ENCODE measurements at places on chromosomes 2 and 18. TPM values are rescaled to one million over a fixed set of nuclear protein-coding genes. Genes with fewer than 3 reads are reported as not detected.

DNA sequence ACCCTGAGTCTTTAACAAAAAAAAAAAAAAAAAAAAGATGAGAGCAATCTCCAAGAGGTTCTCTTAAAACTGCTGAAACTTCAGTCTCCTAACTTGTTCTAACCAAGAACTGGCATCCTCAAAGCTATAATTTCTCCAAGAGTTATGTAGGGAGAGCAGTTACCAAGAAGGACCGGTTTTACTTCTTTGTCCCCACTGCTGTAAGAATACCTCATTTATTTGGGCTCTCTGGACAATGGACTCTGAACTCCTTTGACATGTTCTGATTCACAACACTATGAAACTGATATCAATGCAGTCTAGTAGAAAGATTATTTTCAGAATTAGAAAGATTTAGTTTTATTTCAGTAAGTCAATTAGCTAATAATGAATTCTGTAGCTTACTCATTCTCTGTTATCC, 84.5 kb upstream of the DTNB start:
- H3K4me1 ChIP-seq: no peaks in the 10 kb centered on the region
- H3K27ac ChIP-seq: no peak overlapping the region
- H3K27me3 ChIP-seq: no peaks in the 10 kb centered on the region
- peak; percentile 25 for DNase-seq
- peaks cover 30% of the 10 kb centered on the region for H3K36me3 ChIP-seq

The SIGLEC15 gene
- 4.8 TPM for total RNA-seq

The PIEZO2 gene
- not detected for total RNA-seq

- DNase-seq: peak; percentile 55
- H3K27me3 ChIP-seq: peaks cover 36% of the 10 kb centered on the region
- H3K36me3 ChIP-seq: no peaks in the 10 kb centered on the region
- peak overlapping the region; percentile 66 for H3K4me3 ChIP-seq
- H3K27ac ChIP-seq: no peak overlapping the region
Observed at GRCh38 chr2:229714736-229715541, 584 bp upstream of the DNER start.

The CROCC2 gene
- total RNA-seq: not detected

- no peak overlapping the region for H3K27ac ChIP-seq
- no peak for DNase-seq
- H3K4me3 ChIP-seq: no peak overlapping the region
- no peaks in the 10 kb centered on the region for H3K36me3 ChIP-seq
- no peaks in the 10 kb centered on the region for H3K27me3 ChIP-seq
Observed at GRCh38 chr2:62464221-62465007, 41.6 kb downstream of the TMEM17 start.

DNA sequence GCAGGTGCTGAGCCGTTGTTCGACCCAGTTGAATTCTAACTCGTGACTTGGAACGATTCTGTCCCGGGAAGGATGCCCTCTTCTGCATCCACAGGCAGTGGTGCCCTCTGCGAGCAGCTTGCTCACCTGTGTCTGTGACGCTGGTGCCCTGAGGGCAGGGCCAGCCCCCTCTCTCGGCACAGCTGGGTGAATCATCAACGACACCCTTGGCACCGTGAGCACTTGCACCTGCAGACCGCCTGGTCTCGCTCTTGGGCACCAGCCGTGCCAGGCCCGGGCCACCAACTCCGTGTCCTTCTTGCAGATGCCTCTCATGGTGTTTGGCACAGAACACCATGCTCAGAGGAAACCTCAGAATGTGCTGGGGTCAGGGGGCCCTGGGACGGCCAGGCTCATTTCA, 75.0 kb downstream of the SLC66A2 start:
- no peak overlapping the region for H3K4me3 ChIP-seq
- no peaks in the 10 kb centered on the region for H3K36me3 ChIP-seq
- no peaks in the 10 kb centered on the region for H3K27me3 ChIP-seq
- peak; percentile 52 for DNase-seq

- H3K4me3 ChIP-seq: no peak overlapping the region
- DNase-seq: no peak
- no peaks in the 10 kb centered on the region for H3K27me3 ChIP-seq
- no peak overlapping the region for H3K27ac ChIP-seq
Observed at GRCh38 chr2:113847144-113847543, 42.7 kb upstream of the ACTR3 start.

The TCF4 gene
- total RNA-seq: 13.9 TPM

DNA sequence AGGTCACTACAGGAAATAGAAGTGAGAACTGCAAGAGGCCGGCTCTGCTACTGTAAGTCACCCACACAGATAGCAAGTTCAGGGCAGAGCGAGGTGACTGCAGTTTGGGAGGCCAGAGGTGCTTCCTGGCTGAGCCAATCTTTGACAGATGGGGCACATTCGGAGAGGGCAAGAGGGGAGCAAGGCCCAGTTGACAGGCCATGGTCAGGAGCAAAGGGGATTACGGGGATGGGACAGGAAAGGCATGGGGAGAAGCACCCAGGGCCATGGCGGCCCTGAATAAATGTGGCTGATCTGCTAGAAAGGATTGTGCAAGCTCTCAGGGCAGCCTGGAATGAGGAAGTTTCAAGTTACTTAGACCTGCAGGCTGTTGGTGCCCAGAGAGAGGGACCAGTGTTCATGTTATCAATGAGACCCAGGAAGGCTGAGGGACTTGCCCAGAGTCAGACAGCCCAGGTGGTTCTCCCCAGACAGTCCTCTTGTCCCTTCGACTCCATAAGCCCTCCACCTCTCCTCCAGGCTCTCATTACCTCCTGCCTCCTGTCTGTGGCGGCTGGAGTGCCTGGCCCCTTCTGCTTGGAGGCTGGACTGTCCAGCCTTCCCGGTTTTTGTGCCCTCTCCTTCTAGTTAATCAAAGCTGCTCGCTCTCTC, 123.3 kb downstream of the CTIF start:
- H3K27ac ChIP-seq: no peak overlapping the region
- peak; percentile 24 for DNase-seq
- H3K4me1 ChIP-seq: no peaks in the 10 kb centered on the region
- H3K27me3 ChIP-seq: no peaks in the 10 kb centered on the region
- no peaks in the 10 kb centered on the region for H3K36me3 ChIP-seq

- H3K4me3 ChIP-seq: no peak overlapping the region
- H3K27me3 ChIP-seq: no peaks in the 10 kb centered on the region
- H3K4me1 ChIP-seq: peaks cover 28% of the 10 kb centered on the region
- no peak overlapping the region for H3K27ac ChIP-seq
- DNase-seq: no peak
Observed at GRCh38 chr2:102282678-102283091, 28.7 kb upstream of the IL1RL1 start.

- H3K27ac ChIP-seq: no peak overlapping the region
- H3K4me1 ChIP-seq: no peaks in the 10 kb centered on the region
- H3K27me3 ChIP-seq: no peaks in the 10 kb centered on the region
- no peak for DNase-seq
- no peak overlapping the region for H3K4me3 ChIP-seq
- H3K36me3 ChIP-seq: no peaks in the 10 kb centered on the region
Observed at GRCh38 chr2:154914561-154914960, 216.1 kb downstream of the KCNJ3 start.

DNA sequence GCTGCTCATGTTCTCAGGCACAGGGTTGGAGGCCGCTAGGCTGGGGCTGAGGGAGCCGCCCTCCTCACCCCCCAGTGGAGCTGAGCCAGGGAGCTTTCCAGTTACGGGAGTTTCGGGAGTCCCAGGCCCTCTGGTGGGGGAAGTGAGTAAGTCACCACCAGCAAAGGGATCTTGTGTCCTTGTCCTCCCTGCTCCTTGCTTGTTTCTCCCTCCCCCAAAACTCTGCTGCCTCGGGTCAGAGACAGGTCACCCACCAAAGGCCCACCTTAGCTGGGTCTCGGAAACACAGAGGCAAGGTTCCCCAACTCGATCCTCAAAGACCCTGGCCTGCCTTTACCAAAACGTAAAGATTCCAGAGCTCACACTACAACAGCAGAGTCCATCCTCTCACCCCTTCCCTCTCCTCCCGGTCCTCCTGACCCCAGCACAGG, 60.5 kb upstream of the POMC start:
- peaks cover 4% of the 10 kb centered on the region for H3K4me1 ChIP-seq
- DNase-seq: peak; percentile 83
- no peaks in the 10 kb centered on the region for H3K27me3 ChIP-seq
- H3K4me3 ChIP-seq: peak overlapping the region; percentile 10

DNA sequence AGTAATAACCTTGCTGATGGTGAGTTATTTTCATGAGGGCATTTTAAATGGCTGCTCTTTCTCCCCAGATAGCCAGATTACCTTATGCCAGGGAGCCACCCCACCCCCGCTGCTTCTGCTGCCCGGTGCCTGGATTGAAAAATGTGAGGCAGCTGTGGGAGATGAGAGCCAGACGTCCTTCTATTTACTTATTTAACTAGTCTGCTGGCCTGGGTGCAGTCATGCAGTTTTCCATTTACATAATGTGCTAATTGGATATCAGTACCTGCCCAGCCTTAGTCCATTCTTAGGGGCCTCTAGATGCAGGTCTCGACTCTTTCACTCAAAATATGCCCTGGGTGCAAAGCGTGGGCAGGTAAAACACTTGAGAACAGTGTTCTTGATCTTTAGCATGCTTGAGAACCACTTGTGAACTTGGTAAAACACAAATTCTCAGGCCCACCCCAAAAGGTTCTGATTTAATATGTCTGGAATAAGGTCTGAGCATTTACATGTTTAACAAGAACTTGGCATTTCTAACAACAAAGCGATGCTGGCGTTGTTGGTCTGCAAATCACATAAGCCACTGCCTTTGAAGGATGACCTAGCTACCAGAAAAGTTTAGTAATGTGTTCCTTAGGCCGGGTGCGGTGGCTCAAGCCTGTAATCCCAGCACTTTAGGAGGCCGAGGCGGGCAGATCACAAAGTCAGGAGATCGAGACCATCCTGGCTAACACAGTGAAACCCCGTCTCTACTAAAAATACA, 154.3 kb downstream of the NRP2 start:
- no peak for DNase-seq
- H3K4me3 ChIP-seq: no peak overlapping the region
- no peaks in the 10 kb centered on the region for H3K4me1 ChIP-seq
- no peaks in the 10 kb centered on the region for H3K36me3 ChIP-seq

- no peaks in the 10 kb centered on the region for H3K36me3 ChIP-seq
- no peaks in the 10 kb centered on the region for H3K4me1 ChIP-seq
- no peak overlapping the region for H3K4me3 ChIP-seq
- no peak overlapping the region for H3K27ac ChIP-seq
Observed at GRCh38 chr2:190742431-190742830, 93.5 kb downstream of the NAB1 start.

- H3K4me3 ChIP-seq: no peak overlapping the region
- H3K27ac ChIP-seq: no peak overlapping the region
- DNase-seq: no peak
Observed at GRCh38 chr2:83795777-83796176, 663.3 kb downstream of the SUCLG1 start.

DNA sequence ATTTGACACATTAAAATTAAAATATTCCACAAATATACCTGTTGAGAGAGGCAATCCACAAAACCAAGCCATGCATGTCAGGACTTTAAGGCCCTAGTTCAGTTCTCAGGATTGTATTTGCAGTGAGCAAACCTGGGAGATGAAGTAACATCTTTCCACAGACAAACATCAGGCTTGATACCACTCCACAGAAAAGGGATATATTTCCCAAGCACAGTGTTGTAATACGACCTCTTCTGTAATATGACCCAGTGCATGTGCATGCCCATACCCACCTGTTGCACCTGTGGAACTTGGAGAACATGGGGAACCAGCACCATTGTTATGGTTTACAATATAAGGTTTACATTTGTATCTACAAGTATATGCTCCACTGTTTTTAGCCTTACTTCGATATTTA, 184.0 kb downstream of the PDE11A start:
- H3K4me3 ChIP-seq: no peak overlapping the region
- no peaks in the 10 kb centered on the region for H3K36me3 ChIP-seq
- no peaks in the 10 kb centered on the region for H3K4me1 ChIP-seq
- no peak overlapping the region for H3K27ac ChIP-seq
- DNase-seq: no peak
- H3K27me3 ChIP-seq: peaks cover 21% of the 10 kb centered on the region

- H3K27me3 ChIP-seq: no peaks in the 10 kb centered on the region
- no peaks in the 10 kb centered on the region for H3K36me3 ChIP-seq
- peaks cover 40% of the 10 kb centered on the region for H3K4me1 ChIP-seq
- no peak for DNase-seq
- no peak overlapping the region for H3K27ac ChIP-seq
Observed at GRCh38 chr2:96259497-96259921, 6.3 kb downstream of the TMEM127 start.

The IMPACT gene
- 19.9 TPM for total RNA-seq

The MC4R gene
- not detected for total RNA-seq

The DCDC2C gene
- total RNA-seq: not detected

The CNDP1 gene
- not detected for total RNA-seq

The MCM6 gene
- total RNA-seq: 39.9 TPM

The C2orf76 gene
- total RNA-seq: 10.2 TPM

- H3K27ac ChIP-seq: no peak overlapping the region
- DNase-seq: no peak
- no peaks in the 10 kb centered on the region for H3K36me3 ChIP-seq
- no peaks in the 10 kb centered on the region for H3K4me1 ChIP-seq
Observed at GRCh38 chr2:219820767-219821166, 193.3 kb downstream of the SLC4A3 start.

DNA sequence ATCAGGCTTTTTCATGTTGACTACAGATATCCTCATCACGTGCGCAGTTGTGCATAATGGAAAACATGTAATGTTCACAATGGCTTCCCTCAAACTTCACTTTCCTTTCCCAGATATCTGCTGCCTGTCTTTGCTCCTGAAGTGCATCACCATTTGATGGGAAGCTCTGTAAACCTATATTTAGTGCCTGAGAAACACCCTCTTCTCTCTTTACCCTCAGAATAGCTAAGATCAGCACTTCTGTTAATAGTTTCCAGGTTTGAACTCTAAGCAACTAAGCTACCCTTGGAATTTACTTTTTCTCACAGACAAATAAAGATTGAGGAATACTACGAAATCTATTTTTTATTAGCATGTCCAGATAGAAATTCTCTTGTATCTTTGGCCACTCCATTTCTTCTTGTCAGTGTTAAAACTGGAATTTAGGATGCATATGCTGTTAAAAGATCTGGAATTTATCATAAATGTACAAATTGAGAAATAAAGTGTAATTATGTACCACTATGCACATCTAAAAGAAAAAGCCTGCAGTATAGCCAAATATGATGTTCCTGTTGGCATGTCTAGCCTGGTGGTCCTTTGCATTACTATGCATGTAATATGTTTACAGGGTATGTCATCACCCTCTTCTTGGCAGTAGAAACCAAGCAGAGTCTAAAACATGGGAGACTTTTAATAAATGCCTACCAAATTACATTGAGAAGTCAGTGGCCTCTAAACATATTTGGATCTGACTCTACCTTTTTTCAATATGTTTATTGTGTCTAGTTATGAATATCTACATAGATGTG, 278.7 kb downstream of the FIGN start:
- H3K27me3 ChIP-seq: peaks cover 66% of the 10 kb centered on the region
- no peak overlapping the region for H3K4me3 ChIP-seq
- H3K36me3 ChIP-seq: no peaks in the 10 kb centered on the region
- DNase-seq: no peak
- H3K27ac ChIP-seq: no peak overlapping the region

- H3K4me1 ChIP-seq: no peaks in the 10 kb centered on the region
- no peak overlapping the region for H3K27ac ChIP-seq
- no peaks in the 10 kb centered on the region for H3K27me3 ChIP-seq
- H3K36me3 ChIP-seq: no peaks in the 10 kb centered on the region
- H3K4me3 ChIP-seq: no peak overlapping the region
- DNase-seq: peak; percentile 34
Observed at GRCh38 chr2:160932960-160933359, 227.3 kb upstream of the TANK start.
